Caco-2 (cell line): ENCODE measurements at places on chromosomes 3 and 15. TPM values are rescaled to one million over a fixed set of nuclear protein-coding genes. Genes with fewer than 3 reads are reported as not detected.

GRCh38 chr15:50681467-50681866, 5.1 kb downstream of the TRPM7 start:
- H3K27me3 ChIP-seq: no peaks in the 10 kb centered on the region
- no peak for DNase-seq
- H3K4me3 ChIP-seq: no peak overlapping the region
- H3K36me3 ChIP-seq: no peaks in the 10 kb centered on the region

GRCh38 chr3:46272028-46272451, 29.8 kb downstream of the CCR3 start:
- no peaks in the 10 kb centered on the region for H3K4me1 ChIP-seq
- H3K27me3 ChIP-seq: no peaks in the 10 kb centered on the region
- no peak for DNase-seq

CCR9 gene
- not detected in 2 replicates for total RNA-seq

PFN2 gene
- 39.3 and 45.9 TPM in 2 replicates for total RNA-seq

DNA sequence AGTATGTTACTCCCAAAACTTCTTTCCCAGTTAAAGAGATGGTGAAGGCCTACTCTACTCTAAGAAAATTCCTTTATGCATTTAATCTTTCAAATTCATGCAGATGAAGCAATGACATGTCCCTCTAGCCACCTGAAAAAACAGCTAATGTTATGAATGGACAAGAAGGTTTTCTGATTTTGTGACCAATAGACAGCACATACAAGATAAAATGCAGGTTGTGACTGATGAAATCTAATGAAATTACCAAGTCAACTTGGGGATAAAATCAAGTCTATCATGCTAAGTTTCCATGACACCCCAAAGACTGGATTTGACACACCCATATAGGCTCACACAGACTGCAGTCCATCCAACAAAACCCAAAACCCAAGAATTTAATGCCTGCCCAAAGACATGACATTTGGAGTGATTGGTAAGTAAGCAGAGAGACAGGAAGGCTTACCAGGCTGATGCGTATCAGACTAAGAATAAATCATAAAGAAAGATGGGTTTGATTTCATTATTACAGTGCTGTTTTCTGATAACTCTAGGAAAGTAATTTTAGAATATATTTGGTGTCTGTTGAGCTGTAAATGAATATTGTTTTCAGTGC, 26.4 kb downstream of the CD47 start:
- H3K36me3 ChIP-seq: no peaks in the 10 kb centered on the region
- H3K27ac ChIP-seq: no peak overlapping the region
- no peak for DNase-seq
- no peaks in the 10 kb centered on the region for H3K4me1 ChIP-seq
- no peaks in the 10 kb centered on the region for H3K27me3 ChIP-seq

TRIM42 gene
- total RNA-seq: not detected in 2 replicates

DNA sequence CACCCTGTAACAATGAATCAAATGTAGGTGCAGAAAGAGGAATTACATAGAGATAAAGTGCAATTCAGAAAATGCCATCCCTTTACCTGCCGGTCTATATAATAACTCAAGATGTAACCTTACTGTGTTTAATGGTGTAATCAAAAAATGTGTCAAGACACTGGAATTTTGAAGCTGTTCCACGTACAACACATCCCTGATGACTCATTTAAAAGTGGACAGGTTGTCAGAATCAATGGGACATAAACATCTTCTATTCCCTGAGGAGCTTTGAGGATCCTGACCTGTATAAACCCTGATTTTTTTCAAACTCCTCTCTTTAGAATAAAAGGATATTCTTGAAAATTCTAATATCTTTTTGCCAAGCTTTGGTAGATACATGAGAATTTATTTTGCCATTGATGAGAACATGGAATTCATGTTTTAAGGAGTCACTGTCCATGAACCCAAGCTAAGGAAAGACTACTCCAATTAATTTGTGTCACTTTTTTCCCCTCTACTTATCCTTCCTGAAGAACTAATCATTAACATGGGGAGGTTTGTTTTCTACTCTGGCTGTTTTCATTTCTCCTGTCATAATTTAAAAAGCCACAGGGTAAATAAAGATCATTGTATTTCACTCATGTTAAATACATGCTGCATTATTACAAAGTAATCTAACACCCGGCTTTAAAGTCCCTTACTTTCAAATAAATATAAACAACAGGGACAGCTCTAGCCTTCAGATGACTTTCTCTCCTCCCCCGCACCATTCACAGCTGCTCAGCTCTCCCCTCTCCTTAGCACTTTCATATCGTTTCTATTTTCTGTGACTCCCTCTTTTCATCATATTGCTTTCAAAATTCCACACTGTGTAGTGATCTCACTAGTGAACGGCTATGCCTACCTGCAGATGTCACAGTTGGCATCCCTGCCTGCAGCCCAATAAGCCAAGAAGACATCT, 138.3 kb downstream of the TAFA4 start:
- H3K4me1 ChIP-seq: no peaks in the 10 kb centered on the region
- no peaks in the 10 kb centered on the region for H3K27me3 ChIP-seq
- no peak overlapping the region for H3K27ac ChIP-seq
- H3K4me3 ChIP-seq: no peak overlapping the region
- H3K36me3 ChIP-seq: no peaks in the 10 kb centered on the region

SMCO1 gene
- total RNA-seq: not detected in 2 replicates

STRC gene
- total RNA-seq: 0.07 TPM in 1 of 2 replicates, not detected in the other

- H3K27me3 ChIP-seq: peaks cover 5% of the 10 kb centered on the region
- H3K4me1 ChIP-seq: 0 out of 2 replicates have a peak, but pooled peaks cover 3% of the 10 kb centered on the region
- H3K36me3 ChIP-seq: no peaks in the 10 kb centered on the region; the same call in 1 of the 2 replicates
- H3K27ac ChIP-seq: no peak overlapping the region
- H3K4me3 ChIP-seq: no peak overlapping the region
Measured at GRCh38 chr3:133892541-133893231, 3.0 kb downstream of the RAB6B start.

DNA sequence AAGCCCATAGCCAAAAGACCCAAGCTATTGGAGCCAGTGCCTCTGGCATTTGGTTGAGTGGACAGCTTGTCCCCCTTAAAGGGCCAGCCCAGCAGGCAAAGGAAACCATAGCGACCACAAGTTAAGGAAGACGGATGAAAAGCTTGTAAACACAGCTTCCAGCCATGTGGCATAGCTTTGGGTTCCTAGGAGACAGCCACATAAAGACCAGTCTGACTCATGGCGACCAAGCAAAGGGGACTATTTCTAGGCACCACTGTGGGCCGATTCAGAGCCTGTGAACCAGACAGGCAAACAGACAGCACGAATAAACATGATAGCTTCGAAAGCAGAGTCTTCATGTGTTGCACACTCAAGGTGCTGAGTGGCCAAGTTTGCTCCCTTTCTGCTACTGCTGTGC, 30.5 kb upstream of the SRGAP3 start:
- H3K27me3 ChIP-seq: no peaks in the 10 kb centered on the region
- H3K4me1 ChIP-seq: no peaks in the 10 kb centered on the region
- DNase-seq: no peak
- no peak overlapping the region for H3K27ac ChIP-seq
- no peak overlapping the region for H3K4me3 ChIP-seq
- H3K36me3 ChIP-seq: no peaks in the 10 kb centered on the region

BDH1 gene
- 41.8 and 43.8 TPM in 2 replicates for total RNA-seq

GRK7 gene
- total RNA-seq: not detected in 2 replicates

DNA sequence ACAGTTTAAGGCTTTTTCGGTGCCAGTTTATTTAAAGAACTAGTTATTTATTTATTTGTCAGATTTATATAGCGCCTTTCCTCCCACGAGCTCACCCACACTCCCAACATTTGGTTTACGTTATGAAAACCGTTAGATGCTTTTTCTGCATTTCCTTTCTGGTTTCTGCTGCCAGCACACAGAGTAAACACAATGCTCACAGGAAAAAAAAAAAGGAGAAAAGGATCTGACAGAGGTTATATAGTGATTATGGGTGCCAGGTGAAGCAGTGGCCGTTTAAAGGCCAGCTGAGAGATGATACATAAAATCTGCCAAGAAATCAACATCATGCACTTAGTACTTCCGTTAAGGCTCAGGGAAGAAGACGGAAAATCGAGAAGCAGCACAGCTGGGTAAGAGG, 37.9 kb downstream of the ETV5 start:
- peaks cover 9% of the 10 kb centered on the region; the same call in 1 of the 2 replicates for H3K4me1 ChIP-seq
- no peak overlapping the region for H3K27ac ChIP-seq
- H3K27me3 ChIP-seq: no peaks in the 10 kb centered on the region
- no peak for DNase-seq
- H3K36me3 ChIP-seq: no peaks in the 10 kb centered on the region

DNA sequence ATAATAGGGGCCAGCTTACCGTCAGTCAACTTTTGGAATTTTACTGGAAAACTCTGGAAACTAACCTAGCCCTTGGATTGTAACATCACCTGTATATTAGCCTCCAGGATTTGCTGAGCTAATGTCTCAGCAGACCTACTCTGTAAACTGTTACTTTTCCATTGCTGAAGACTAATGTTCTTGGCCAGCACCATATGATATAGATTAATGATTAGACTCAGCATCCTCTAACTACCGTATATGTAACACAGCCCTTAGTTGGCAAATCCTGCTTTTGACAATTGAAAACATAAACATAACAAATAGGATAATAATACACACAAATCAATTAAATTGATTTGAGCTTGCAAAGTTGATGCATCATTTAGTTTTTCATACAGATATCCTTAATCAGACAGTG, 26.6 kb upstream of the GBE1 start:
- no peaks in the 10 kb centered on the region for H3K4me1 ChIP-seq
- no peaks in the 10 kb centered on the region for H3K36me3 ChIP-seq
- H3K27me3 ChIP-seq: no peaks in the 10 kb centered on the region

CD96 gene
- total RNA-seq: 0.59 and 1.5 TPM in 2 replicates

FOXB1 gene
- not detected in 2 replicates for total RNA-seq

- no peaks in the 10 kb centered on the region for H3K4me1 ChIP-seq
- no peak overlapping the region for H3K4me3 ChIP-seq
- no peaks in the 10 kb centered on the region for H3K27me3 ChIP-seq
- no peak for DNase-seq
- no peak overlapping the region for H3K27ac ChIP-seq
- no peaks in the 10 kb centered on the region for H3K36me3 ChIP-seq
Measured at GRCh38 chr15:82040390-82040789, 5.4 kb downstream of the MEX3B start.

CLDN18 gene
- total RNA-seq: not detected in 2 replicates

DNA sequence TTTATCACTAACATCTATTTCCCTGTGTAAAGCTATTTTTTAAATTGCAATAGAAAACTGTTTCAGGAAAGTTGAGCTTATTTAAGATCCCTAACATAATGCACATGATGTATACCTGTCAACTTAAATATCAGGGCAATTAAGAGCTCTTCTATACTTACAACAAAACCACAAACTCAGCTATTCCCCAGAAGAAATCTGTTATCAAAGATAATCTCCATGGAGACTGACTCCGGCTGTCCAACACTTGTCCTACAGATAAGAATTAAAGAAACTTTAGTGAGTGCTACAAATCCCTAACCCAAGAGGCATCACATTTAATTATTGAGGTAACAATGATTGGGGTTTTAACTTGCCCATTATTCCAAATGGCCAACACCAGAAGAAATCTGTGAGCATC, 3.4 kb downstream of the SELENOK start:
- DNase-seq: no peak
- no peaks in the 10 kb centered on the region for H3K27me3 ChIP-seq
- H3K4me3 ChIP-seq: no peak overlapping the region
- peaks cover 7% of the 10 kb centered on the region; the same call in 1 of the 2 replicates for H3K4me1 ChIP-seq
- H3K27ac ChIP-seq: no peak overlapping the region
- no peaks in the 10 kb centered on the region; the same call in 1 of the 2 replicates for H3K36me3 ChIP-seq

DNA sequence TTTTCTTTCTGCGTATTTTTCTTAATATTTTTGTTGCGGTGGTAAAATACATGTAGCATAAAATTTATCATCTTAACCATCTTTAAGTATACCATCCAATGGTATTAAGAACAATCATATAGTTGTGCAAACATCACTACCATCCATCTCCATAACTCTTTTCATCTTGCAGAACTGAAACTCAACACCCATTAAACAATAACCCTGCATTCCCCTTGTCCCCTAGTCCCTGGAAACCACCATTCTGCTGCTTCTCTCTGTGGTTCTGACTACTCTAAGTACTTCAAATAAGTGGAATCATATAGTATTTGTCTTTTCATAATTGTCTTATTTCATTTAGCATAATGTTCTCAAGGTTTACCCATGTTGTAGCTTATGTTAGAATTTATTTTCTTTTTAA, 67.3 kb upstream of the EOMES start:
- no peaks in the 10 kb centered on the region for H3K36me3 ChIP-seq
- H3K4me3 ChIP-seq: no peak overlapping the region
- no peaks in the 10 kb centered on the region for H3K4me1 ChIP-seq
- no peaks in the 10 kb centered on the region for H3K27me3 ChIP-seq
- DNase-seq: no peak
- no peak overlapping the region for H3K27ac ChIP-seq

KNSTRN gene
- total RNA-seq: 67.5 and 74.7 TPM in 2 replicates

DNA sequence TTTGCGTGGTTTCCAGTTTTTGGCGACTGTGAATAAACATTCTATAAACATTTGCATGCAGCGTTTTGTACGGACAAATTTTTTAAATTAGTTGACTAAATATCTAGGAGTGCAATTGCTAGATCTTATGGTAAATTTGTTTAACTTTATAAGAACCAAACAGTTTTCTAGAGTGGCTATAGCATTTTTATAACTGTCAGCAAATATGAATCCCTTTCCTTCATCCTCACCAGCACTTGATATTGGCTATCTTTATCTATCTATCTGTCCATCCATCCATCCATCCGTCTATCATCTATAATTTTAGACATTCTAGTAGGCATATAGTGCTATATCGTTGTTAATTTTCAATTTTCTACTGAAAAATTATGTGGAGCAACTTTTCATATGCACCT, 158.4 kb upstream of the CHRNA7 start:
- H3K36me3 ChIP-seq: no peaks in the 10 kb centered on the region
- no peak overlapping the region for H3K27ac ChIP-seq
- DNase-seq: no peak
- H3K27me3 ChIP-seq: no peaks in the 10 kb centered on the region
- H3K4me1 ChIP-seq: no peaks in the 10 kb centered on the region; the same call in 1 of the 2 replicates

DNA sequence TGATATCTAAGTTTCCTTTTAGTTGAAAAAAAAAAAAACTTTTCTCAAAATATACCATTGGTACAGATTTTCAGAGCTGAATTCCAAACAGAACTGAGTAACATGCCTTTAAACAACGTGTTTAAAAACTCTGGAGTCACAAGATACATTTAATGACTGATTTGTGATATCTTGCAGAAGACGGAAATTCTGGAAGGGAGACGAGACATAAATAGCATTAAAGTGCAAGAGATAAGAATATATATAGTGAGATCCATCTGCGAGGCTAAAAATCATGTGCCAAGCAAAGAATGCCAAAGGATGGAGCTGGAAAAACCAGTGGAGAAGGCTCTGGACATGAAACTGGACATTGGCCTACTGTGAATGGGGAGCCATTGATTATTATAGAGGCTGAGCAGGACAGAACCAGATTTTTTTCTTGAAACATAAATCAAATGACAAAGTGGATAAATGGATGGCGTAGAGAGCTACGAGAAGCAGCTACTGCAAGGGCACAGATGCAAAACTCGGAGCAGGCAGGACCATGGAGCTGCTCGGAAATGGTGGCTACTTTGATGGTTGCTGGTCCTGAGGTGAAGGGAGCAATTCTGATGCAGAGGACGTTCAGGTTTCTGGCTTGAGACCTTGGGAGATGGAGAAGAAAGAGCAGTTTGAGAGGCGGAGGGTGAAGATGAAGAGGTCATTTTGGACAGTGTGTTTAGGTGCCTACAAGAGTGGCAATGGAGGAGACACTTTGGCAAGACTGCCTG, 88.8 kb downstream of the CPN2 start:
- H3K4me1 ChIP-seq: no peaks in the 10 kb centered on the region
- no peaks in the 10 kb centered on the region for H3K27me3 ChIP-seq
- DNase-seq: no peak
- no peaks in the 10 kb centered on the region for H3K36me3 ChIP-seq

PODXL2 gene
- 39.1 and 43.0 TPM in 2 replicates for total RNA-seq
